Kasumi-1 (cell line): ENCODE measurements at places on chromosomes 6 and 20.

GRCh38 chr6:166286839-166287271 is 21.3 kb downstream of the PRR18 start:
- DNase-seq = no peak

- DNase-seq = no peak
Observed at GRCh38 chr6:42987533-42988451, 3.4 kb downstream of the PPP2R5D start.

DNA sequence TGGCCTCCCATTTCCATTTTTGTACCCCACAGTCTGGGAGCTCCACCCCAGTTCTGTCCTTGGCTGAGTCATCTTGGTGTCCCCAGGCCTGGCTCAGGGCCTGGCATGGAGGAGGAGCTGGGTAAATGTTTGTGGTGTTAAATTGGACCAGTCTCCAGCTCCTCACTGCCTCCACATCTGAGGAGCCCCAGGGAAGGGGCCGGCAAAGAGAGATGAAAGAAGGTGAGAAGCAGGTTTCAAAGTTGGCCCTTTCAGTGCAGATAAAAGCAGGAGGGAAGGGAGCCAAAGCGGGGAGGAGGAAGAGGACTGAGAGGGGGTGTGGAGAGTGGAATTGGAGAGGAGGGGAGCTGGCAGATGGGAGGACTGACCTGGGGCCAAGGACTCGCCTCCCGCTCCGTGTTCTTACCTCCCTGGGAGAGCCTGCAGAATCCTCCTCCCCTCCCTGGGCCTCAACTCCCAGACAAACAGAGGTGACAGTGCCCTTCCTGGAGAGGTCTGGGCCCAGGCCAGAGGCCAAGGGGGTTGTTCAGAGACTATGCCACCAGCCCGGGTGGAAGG is 89.0 kb downstream of the CD40 start:
- DNase-seq = no peak

- no peak for DNase-seq
Observed at GRCh38 chr6:141252828-141253608, 879.7 kb upstream of the GJE1 start.

- no peak for DNase-seq
Observed at GRCh38 chr6:157096522-157096921, 226.8 kb downstream of the TMEM242 start.

DNA sequence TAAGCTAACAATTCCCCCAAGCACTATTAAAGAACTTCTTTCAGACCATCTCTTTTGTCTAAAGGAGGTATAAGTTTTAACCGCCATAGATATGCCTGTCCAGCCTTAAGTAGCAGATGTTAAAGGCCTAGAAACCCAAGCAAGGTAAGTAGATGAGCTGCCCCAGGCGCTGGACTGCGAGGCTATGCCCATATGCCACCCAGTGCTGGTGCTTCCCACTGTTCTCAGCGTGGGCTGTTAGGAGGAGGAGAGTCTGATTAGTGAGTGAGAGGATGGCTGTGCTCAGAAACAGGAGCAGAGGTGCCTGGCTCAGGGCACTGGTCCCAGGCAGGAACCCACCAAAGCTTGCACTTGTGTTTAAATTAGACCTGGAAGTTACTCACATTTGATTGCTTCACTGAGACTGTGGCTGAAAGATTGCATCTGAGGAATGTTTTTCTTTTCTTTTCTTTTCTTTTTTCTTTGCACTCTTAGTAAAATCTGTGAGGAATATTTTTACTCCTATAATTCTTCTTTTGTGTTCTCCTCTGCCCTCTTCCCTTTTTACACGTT is 32.2 kb downstream of the PRPH2 start:
- DNase-seq = no peak

DNA sequence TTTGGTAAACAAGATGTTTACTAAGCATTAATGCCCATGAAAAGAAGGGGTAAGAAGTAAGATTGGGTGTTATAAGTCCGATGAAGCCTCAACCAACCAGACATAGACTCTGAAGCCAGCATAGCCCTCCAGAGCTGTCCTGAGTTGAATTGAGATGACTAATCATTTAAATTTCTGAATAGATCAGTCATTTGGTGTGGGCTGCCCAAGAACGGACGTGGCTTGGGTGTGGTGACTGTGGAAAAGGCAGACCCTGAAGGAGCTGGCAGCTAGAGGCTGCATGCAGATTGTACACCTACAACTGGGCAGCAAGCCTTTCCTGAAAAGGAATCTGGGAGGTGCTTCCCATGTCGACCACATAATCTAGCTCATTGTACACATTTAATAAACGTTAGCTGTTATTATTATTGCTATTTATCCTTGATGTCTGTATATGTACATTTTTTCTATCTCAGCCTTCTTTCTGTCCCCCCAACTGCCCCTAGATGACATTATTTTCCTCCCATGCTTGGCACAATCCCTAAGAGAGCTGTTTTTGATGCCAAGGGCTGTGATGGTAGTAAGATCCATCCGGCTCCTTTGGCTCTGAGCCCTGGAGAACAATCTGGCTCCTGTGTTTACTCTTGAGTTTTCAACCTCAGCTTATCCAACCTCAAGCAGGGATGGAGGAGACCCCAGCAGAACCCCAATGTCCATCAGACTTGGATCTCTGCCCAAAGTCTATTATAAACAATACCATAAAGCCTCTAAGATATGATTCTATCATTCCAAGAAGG is 57.6 kb upstream of the JAG1 start:
- DNase-seq = no peak
